CD4-positive, alpha-beta T cell treated with Interleukin-15 for 4 hours (primary cell): ENCODE measurements at places on chromosomes 4 and X.
A peak's percentile ranks its signal among the peaks of the same experiment; 100 is the strongest.

DNA sequence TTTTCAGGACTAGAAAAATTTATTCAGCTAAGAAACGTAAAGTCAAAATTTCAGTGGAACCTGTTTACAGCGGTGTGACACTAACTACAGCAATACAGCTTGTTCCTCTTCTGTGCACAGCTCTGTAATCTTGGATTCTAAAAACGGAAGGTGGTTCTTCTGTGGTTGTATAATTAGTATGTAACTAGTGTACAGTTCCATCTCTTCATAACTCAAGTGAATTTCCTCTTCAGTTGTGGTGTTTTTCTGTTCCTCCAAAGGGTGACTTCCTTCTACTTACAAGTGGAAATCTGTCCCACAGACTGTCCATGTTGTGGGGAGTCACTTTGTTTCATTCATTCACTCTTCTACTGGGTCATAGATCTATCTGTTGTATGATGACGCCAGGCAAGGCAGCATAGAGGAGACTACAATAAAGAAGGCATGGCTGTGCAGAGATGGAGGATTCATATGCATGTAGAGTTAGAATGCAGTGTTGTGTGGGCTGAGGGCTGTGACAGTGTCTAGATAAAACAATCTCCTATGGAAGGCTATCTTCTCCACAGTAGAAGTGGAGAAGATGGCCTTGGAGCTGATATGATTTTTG, 5.4 kb downstream of the DAPP1 start:
- DNase-seq: no peak

DNA sequence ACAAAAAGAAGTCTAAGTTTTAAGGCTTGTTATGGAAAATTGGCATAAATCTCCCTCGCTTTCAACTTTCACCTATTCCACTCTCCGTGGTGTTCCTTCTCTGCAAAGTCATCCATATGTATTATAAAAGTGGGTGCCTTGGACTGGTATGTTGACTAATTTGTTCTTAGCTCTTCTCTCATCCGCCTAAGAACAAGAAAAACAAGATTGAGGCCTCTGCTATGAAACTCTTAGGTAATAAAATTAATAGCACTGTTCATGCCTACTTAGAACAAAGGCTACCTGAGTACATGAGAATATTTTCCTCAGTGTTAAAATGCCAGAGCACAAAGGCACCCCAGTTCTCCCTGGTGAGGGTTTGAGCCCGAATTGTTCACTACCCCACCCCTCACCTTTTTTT, 1.3 kb downstream of the CNGA1 start:
- DNase-seq: no peak

DNA sequence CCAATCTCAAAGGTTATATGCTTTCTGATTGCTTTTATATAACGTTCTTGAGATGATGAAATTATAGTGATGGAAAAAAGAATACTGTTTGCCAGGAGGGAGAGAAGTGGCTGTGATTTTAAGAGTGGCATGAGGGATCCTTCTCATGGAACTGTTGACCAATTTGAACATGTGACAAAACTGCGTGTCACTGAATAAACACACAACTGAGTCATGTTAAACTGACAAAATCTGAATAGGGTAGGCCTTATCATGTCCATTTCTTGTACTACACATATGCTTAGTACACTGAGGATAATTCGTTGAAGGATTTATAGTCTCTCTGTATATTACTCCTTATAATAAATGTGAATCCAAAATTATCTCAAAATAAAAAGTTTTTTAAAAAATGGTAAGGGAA, 22.2 kb upstream of the HSPA4L start:
- DNase-seq: no peak

GRCh38 chr4:118086344-118086743, 52.1 kb downstream of the NDST3 start:
- no peak for DNase-seq

DNA sequence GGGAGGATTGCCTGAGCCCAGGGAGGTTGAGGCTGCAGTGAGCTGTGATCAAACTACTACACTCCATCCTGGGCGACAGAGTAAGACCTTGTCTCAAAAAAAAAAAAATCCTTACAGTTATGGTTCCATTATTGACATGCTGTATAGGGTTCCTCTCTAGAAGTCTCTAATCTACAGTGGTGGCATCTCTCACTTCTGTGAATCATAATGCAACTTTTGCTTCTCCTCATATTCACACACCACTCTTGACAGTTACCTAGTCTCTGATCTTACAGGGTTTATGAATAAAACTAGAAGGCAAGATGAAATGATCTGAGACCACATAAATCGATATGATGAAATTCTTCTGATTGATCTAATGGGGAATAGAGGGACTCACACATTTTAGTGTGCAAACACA, 40.6 kb downstream of the DOCK11 start:
- no peak for DNase-seq

GRCh38 chr4:98969878-98970785, 25.4 kb upstream of the METAP1 start:
- DNase-seq: no peak

GRCh38 chr4:53563824-53564223, 27.5 kb downstream of the LNX1 start:
- no peak for DNase-seq

DNA sequence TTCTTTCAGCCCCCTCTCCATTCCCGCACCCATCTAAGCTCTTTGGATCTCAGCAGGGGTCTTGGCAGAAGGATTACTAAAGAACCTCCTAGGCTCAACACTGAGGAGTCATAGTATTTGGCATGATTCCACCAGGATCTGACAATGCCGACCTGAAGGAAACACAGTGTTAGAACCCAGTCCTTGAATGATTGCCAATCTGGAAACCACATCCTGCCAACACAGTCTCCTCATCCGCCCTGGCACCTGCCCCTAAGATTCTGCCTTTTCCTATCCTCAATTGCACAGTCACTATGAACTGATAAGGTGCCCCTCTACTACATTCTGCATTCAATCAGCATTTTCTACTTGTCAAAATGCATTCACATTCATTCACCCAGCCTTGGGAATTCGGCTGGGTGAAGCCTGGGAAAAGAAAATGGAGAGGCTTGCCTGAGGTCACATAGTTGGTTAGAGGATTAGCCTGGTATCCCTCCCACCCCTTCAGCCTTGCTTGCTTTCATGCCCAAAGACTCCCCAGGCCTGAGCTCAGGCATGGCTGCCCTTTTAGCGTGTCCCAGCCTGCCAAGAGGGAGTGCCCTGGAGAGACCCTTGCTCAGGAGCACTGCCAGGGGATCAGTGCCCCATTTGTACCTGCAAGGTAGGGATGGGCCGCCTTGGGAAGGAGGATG, 2.2 kb upstream of the CLDN2 start:
- DNase-seq: peak; percentile 16

- no peak for DNase-seq
Measured at GRCh38 chrX:134365904-134366303, 94.1 kb upstream of the HPRT1 start.
